ENCODE measurements at places on chromosomes 7 and 10.

DNA sequence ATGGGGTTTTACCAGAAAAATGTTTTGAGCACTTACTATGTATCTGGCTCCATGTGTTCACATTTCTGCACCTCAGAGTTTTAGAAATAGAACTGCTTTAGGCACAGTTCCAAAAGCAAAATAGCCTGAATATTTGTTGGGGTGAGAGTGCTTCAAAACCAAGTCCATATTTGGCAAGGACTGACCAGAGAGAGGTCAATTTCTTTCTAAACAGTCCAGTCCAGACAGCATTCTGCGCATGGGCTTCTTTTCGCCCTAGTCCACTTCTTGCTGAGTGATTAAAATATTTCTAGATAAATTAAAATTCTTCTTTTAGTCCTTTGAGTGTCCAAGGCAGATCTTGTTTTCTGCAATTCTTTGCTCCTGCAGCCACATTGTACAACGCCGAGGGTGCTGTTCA is 427.0 kb downstream of the PHTF2 start:
- DNase-seq, result no peak
- no peaks in the 10 kb centered on the region for H3K36me3 ChIP-seq
- H3K4me3 ChIP-seq, result no peak overlapping the region
- H3K27ac ChIP-seq, result no peak overlapping the region
- no peaks in the 10 kb centered on the region for H3K4me1 ChIP-seq
- no peaks in the 10 kb centered on the region for H3K27me3 ChIP-seq

DNA sequence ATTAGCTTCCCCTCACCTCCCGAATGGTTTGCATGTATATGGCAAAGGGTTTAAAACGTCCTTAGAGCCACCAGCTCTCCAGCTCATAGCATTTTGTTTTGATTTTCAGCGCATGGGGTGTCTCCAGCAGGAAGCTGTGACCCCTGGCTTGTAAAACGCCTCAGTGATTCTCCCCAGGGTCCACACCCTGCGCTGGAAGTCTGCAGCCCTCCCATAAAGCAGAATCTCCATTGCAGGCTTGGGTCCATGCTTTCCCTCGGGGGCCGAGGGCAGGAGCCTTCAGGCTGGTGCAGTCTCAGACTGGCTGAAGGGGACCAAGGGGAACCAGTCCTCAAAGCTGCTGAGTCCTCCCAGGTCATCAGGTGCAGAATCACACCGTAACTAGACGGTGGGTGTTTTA is 109.7 kb downstream of the VIPR2 start:
- H3K36me3 ChIP-seq, result no peaks in the 10 kb centered on the region
- no peak for DNase-seq

- no peaks in the 10 kb centered on the region for H3K27me3 ChIP-seq
- H3K4me3 ChIP-seq, result no peak overlapping the region
- H3K27ac ChIP-seq, result no peak overlapping the region
- no peak for DNase-seq
These were observed 89.5 kb upstream of the FAM3C start for GRCh38 chr7:121485467-121486243.

DNA sequence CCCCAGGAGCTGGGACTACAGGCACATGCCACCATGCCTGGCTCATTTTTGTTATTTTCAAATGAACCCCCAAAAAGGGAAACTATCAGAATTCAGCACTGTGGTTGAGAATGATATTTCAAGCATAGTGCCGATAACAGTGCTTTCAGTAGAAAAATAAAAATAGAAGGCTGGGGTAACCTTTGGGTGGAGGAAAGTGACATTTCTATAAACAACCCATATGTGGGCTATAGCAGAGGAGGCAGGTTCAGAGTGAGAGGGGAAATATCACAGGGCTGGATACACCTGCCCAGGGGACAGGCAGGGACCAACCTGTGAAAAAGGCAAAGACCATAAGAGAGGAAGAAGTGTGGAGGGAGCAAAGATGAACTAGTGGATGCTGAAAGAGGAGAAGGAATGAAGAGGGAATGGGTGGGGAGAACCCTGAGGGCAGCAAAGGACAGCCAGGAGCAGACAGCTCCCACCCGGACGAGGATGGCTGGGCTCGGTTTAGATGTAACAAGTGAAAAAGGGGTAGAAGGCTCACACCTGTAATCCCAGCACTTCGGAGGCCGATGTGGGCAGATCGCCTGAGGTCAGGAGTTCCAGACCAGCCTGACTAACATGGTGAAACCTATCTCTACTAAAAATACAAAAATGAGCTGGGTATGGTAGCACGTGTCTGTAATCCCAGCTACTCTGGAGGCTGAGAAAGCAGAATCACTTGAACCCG is 56.5 kb downstream of the MAP3K8 start:
- no peaks in the 10 kb centered on the region for H3K27me3 ChIP-seq
- H3K4me3 ChIP-seq, result no peak overlapping the region
- no peak overlapping the region for H3K27ac ChIP-seq
- no peaks in the 10 kb centered on the region for H3K4me1 ChIP-seq
- no peaks in the 10 kb centered on the region for H3K36me3 ChIP-seq
- no peak for DNase-seq

All from vagina (tissue), 2 donors.